ENCODE measurements at places on chromosomes 1 and 21.

DNA sequence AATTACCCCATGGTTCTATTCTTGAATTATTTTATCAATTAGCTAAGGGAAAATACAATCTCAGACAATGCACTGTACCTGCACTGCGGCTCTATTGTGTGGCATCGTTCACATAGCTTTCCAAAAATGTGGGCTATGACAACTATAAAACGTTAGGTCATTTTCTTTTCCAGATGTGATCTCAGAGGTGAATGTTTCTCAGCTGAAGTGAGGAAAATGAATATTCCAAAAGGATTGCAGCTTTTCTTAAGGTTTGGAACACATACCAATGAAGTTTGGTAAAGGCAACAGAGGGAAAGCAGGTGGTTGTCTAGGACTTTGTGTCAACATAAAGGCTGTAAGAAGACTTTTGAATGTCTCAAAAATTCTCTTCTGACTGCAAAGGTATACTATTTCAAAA is 105.5 kb downstream of the NRIP1 start:
- DNase-seq = no peak

DNA sequence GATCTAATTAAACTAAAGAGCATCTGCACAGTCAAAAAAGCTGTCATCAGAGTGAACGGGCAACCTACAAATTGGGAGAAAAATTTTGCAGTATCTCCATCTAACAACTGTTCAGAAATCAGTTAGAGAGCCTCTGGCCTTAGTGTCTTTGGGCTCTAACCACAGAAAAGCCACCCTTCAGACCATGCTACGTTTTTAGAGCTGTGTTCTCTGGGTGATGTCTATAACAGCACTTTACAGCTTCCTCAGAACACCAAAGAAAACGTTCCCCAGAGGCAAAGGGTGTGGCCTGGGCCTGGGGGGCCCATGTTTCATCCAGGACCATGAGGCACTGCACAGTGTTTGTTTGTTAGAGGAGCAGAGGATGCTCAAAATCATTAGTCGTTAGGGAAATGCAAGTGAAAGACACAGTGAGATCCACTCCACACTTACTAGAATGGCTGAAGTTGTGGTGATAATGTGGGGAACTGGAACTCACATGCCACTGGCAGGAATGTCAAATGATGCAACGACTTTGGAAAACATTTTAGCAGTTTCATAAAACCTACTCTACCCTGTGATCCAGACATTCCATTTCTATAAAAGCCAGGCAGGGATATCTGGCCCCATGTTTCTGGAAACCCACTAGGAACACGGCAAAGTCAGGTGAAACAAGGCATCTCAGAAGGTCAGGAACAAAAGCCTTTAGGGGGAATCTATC is 250.4 kb upstream of the HOOK1 start:
- no peak for DNase-seq

DNA sequence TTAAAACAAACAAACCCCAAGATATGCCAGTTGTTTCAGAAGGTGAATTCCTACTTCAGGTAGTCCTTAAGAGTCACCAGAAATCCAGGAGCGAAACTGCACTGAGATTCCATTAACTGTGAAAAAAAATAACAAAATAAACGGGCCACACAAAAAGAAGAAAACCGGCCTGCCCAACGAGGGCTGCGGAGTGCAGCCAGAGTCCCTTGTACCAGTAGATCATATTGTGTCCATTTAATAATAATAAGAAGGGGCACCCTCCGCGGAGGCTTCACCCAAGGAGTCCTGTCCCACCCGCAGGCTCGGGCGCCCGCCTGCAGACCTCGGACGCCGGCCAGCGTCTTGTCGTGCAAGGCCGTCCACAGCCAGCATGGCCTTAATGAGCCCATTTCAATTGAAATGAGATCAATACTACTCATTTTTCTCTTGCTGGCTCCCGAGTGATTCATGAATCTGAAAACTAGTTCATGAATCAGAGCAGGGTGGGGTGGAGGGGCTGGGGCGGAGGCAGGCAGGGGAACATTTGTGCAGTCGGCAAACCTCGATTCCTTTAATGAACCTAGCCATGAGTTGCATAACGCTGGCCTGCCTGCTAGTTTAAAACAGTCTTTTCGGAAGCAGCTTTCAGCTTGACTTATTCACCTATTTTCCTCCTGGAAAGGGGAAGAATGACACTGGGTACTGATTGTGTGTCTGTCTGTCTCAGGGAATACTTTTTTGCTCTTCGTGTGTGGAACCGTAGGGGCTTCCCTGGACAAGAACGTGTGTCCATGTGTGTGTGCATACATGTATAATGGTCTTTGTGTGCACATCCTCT is 113.1 kb upstream of the IRF2BP2 start:
- DNase-seq = peak; percentile 79

GRCh38 chr1:152048416-152049009 is 11.7 kb upstream of the S100A11 start:
- peak; percentile 79 for DNase-seq

DNA sequence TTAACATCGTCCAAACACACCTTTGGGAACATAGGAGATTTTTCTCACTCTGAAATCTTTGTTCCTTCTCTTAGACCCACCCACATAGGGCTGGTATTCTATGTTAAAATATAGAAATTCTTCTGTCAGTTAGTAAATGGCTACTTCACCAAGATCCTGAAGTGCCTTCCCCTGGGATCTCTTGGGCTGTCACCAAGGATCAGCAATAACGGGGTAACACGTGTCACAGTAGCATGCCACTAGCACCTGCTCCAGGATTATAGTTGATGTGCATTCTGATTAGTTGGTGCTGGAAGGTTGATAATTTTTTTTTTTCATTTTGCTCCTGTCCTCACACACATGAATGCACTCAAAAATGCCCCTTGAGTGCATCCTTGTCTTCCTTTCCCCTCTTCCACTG is 298.7 kb downstream of the NTNG1 start:
- DNase-seq = no peak

GRCh38 chr1:225004396-225004795 is 74.9 kb downstream of the DNAH14 start:
- no peak for DNase-seq

GRCh38 chr1:17645068-17645911 is 105.8 kb downstream of the ARHGEF10L start:
- DNase-seq = no peak

DNA sequence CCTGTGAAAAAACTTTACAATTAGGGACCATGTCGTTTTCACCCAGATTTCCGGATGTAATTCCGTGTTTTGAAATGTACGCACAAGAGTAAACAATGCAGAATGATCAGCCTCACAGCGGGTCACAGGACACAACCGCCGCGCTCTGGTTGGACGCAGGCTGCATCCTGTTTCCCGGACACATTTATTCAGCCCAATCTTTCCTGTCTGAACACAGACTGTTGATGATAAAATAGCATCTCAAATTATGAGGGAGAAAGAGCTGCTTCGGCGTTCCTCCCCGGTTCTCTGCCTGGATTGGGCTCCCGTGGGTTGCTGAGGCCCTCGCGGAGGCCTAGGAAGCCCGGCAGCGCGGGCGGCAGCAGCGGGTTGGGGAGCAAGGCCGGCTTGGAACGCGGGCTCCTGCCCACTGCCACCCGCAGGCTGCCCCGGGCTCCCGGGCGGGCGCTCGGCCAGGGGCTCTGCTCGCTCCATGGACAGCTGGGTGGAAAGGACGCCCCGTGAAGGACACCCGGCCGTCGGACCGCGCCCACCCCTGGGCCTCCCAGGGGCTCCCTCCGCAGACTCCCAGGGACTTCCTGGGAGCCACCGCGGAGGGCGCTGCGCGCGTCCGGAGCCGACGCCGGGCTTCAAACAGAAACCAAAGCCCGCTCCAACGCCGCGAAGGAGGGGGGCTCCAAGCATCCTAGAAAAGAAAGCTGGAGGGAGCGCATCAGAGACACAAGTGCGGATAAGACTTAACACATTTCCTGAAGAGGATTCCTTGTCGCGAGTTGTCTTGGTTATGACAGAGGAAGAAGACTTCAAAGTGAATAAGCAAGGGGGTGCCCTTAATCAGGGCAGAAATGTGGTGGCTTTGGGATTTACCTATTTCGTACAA is 122.3 kb downstream of the ESRRG start:
- DNase-seq = no peak

GRCh38 chr1:219120624-219121544 is 52.8 kb upstream of the LYPLAL1 start:
- no peak for DNase-seq

- no peak for DNase-seq
Observed at GRCh38 chr1:55062801-55063576, 23.6 kb downstream of the PCSK9 start.

GRCh38 chr1:15433471-15433870 is 4.8 kb upstream of the CTRC start:
- DNase-seq = no peak

- DNase-seq = no peak
Observed at GRCh38 chr21:27257226-27257625, 290.3 kb upstream of the ADAMTS5 start.

DNA sequence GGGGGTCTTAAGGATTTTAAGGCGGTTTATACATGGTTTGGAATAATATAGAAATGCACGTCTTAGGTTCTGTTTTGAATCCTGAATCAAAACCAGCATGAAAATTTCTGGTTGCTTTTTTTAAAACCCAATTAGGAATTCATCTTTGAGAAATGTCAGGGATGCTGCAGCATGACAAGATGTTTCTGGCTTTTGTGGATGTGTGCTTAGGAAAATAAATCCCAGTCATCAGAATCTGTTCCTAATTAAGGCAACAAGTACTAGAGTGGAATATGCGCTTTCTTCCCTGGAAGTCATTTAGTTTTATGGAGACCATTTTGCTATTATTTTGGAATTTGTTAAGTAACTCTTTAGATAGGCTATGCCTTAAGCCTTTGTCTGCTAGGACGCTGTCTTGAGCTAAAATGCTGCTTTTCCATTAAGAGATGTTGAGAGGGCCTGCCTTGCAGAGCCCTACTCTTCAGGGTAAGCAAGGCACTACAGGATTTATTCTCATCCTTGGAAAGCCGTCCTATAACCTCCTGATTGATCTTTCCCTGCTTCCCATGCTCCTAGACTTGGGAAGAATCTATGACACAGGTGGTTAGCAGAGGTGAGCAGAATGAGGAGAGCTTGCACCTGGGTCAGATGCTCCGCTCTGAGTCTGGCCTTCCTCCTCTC is 332.8 kb downstream of the DISC1 start:
- DNase-seq = no peak

- DNase-seq = no peak
Observed at GRCh38 chr1:241772932-241773500, 75.0 kb upstream of the EXO1 start.

DNA sequence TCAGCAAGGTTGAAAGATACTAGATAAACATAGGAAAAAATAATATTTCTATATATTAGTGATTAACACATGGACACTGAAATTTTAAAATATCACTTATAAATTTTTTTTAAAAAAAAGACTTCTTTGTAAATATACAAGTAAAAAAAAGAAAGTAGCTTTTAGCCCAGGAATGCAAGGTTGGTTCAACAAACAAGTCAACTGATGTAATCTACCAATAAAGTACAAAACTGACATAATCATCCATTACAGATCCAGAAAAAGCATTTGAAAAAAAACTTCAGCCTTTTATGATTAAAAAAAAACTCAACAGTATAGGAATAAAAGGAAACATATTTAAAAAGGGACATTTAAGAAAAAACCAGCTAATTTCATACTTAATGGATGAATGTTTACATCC is 48.4 kb downstream of the TRMT1L start:
- DNase-seq = no peak

GRCh38 chr21:29403922-29404538 is 105.3 kb downstream of the BACH1 start:
- no peak for DNase-seq

DNA sequence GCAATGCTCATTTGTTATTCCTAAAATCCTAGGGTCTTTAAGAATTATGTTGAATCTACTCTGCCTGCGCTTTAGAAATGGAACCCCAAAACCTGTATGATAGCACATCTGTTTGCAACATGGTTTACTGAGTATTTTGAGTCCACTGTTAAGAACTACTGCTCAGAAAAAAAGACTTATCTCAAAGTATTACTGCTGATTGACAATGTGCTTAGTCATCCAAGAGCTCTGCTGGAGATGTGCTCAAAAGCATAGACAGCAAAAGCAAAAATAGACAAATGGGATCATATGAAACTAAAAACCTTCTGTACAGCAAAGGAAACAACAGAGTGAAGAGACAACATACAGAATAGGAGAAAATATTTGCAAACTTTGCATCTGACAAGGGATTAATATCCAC is 107.0 kb downstream of the CTH start:
- no peak for DNase-seq

DNA sequence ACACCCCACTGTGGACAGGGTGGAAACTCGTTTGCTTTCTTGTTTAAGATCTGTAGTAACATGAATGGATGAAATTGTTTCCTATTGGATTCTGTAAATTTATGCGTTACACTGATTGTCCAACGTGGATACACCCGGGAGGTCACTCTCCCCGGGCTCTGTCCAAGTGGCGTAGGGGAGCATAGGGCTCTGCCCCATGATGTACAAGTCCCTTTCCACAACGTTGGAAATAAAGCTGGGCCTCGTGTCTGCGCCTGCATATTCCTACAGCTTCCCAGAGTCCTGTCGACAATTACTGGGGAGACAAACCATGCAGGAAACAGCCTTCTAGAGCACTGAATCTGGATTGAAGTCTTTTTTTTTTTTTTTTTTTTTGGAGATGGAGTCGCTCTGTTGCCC is 1.4 kb downstream of the RCC1 start:
- DNase-seq = peak; percentile 48

- no peak for DNase-seq
Observed at GRCh38 chr1:212667223-212668139, 32.2 kb downstream of the BATF3 start.

DNA sequence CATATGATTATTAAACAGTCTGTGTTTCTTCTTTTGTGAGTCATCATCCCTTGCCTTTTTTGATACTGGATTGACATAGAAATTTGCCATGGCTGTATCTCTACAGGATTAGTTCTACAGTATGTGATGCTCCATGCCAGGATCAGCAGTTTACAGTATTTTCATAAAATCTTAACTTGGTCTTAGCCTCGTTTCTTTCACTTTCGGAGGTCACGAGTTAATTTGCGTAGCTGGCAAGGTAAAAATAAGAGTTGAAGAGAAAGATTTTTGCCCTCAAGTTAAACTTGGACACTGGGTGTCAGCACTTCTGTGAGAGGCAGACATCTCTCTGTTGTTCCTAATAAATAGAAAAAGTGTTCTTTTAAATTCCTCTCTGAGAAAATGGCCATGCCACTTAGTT is 79.1 kb downstream of the CACNA1E start:
- no peak for DNase-seq

DNA sequence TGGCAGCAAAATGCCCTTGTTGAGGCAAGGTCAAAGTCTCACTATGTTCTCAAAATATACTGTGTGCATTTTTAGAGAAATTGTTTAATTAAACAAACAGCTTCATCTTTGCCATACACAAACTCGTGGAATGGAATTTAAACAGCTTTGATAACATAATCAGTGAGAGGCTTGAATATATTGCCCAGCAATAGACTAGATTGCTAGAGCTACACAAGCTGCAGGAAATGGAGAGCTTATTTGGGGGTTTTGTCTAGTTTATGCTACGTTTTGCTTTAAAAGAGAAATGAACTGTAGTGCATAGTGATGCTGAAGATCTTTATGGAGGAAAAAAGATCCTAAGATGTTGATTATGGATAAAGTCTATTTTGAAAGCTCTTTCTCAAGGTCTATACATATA is 166.8 kb upstream of the HMCN1 start:
- no peak for DNase-seq
